ENCODE measurements at places on chromosomes 2 and 18.

GRCh38 chr2:208025814-208026184 is 472 bp upstream of the PLEKHM3 start:
- DNase-seq: no peak

DNA sequence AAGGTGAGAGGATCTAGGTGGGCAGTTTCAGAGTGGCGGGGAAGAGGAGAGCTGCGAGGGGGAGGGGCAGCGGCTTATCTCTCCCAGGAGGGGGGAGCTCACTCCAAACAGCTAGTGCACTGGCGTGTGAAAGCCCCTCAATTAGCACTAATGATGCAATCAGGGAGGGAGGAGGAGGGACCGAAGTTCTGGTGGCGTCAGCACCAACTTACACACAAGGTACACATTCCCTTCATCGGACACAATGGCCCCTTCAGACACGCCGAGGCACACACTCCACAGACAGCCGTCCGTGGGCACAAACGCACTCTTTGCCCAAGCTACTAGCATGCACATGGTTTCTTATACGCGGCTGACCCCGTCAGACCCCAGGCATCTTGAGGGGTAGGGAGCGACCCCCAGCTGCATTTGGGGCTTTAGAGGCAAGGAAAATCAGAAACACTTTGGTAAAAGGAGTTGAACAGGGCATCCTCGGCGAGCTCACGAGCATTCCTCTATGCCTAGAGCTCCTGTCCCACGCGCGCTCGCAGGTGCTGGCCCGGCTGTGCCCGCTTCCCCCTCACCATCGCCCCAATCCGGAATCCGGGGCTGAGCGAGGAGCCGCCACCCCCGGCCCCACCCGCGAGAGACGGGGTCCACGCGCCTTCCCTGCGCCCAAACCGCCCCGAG is 868 bp upstream of the PKDCC start:
- no peak for DNase-seq

DNA sequence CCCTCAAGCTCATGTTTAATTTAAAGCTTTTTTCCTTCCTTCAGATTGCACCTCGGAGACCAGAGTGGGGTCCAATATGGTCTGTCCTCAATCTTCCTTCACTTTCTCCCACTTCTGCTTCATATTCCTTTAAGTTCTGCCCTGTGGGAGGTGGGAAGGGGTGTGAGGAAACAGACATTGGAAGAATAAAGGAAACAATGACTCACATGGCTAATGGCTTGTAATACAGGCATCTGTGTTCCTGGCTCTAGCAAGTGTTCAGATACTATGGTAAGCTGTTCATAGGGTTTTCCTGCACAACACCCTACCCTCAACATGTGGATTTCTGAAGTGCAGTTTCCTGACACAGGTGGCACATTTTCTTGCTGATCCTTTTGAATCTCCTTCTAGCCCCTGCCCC is 209.5 kb downstream of the PIK3C3 start:
- no peak for DNase-seq

DNA sequence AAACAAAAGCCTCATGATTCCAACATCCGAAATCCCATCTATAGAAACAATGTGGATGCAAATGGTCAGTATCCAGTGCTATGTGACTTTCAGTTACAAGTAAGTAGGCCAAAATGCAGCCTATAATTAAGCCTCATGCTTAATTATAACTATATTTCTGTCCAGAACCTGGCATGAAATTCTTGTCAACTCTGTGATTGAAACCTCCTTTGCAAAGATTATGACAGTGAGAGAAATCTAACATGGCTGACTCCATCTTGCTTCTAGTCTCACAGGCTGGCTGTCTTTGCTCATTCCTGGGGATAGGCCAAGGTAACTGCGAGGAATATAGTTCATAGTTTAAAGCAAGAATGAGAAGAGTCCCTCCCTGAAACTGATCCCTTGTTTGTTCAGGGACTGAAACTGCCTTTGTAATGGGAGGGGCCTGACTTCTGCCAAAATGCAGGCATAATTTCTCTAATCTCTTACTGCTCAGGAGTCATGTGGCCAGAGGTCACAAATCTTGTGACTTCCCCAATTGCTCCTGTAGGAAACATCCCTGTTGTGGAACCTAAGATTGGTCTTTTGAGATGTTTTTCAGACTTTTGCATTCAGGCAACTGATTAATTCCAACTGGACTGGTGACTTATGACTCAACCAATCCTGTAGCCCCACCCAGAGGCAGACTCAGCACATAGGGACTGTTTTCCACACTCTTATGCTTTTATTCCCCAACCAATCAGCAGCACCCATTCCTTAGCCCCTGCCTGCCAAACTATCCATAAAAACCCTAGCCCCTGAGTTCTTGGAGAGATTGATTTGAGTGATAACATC is 84.5 kb upstream of the TLK1 start:
- DNase-seq: no peak

- no peak for DNase-seq
Measured at GRCh38 chr2:239716536-239717318, 308.4 kb downstream of the NDUFA10 start.

DNA sequence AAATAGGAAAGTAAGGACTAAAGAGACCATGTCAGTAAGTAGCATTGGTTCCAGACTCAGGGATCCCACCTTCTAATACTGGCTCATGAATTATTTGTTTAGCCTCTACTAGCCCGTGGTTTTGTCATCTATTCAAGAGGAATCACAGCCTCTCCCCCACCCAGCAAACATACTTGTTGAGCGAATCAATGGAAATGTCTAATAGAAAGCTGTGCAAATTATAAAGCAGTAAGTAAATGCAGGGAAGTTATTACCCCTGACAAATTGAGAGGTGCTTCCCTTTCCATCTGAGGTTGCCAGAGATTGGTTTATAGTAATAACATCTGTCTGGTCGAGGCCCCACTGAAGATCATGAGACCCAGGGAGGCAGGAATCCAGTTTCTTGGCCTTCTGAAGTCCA is 219.3 kb upstream of the OSR1 start:
- DNase-seq: no peak

DNA sequence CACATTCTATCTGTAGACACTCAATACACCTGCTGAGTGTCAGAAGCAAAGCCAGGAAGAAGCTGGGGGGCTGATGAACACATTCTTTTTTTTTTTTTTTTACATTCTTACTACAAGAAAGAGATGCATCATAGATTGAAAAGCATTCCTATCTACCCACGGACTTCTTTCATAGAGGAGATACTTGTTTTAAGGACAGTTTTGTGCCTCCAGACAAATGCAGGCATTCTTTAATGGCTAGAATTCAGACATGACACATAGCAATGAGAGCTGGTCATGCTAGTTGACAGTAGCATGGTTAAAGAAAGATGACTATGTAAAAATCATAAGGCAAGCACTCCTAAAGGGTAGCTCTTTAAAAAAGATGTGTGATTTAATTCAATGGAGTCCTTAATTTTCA is 110.2 kb downstream of the EPHA4 start:
- DNase-seq: no peak

DNA sequence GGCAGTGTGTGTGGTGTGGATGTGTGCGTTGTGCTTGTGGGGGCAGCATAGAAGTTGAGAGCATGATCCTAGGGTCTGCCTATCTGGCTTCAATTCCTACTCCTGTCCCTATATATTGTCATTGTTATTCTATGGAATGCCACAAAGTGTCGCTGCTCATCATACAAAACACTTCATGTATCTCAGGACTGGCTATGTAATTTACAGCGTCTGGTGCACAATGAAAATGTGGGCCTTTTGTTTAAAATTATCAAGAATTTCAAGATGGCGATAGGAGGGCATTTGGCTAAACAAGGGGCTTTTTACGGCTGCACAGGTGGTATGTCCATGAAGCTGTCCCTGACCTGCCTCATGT is 3.4 kb downstream of the SERPINB2 start:
- no peak for DNase-seq

DNA sequence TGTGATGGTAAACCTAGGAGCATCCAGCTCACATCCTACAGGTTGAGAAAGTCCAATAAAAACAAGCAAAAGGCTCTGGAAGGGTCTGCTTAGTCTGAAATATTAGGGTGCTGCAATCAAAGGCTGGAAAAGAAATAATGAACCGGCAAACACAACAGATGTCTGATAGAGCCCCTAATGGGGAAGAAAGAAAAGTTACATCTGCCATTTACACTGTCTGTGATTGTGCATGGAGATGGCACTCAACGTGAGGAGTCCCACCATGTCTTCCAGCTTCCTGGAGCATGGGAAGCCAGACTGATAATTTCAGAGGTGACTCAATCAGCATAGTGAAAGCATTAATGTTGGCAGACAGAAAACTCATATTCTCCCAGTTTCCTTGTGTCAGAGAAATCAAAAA is 307.8 kb downstream of the EPHA4 start:
- no peak for DNase-seq

GRCh38 chr2:71528749-71529148 is 75.4 kb downstream of the DYSF start:
- DNase-seq: no peak

- no peak for DNase-seq
Measured at GRCh38 chr18:26397019-26397418, 151.3 kb downstream of the KCTD1 start.

DNA sequence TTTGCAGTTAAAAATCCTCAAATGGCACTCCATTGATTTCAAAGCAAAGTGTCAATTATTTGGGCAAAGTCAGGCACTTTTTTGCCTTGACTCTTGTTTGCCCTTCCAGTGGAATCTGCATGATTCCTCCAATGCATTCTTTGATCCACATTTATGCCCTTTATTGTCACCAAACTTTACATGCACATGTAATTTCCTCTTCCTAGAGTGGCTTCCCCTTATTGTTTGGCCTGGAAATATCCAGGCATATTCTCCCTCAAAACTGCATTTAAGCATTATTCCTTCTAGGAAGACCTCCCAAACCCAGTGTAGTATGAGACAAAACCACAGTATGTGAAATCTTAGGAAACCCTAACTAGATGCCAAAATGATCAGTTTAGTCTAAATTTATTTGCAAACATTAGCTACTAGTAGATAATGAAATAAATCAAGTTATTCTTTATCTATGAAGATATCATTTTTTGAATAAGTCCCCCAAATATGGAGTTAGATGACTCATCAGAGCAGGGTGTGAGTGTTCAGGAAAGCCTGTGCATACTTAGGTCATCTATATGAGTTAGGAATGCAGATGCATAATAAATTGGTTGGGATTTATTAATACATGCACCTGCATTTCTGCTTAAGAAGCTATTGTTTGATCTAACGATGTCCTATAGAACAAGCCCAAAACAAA is 433.3 kb upstream of the TCF4 start:
- no peak for DNase-seq

GRCh38 chr2:100630473-100630977 is 67.7 kb downstream of the PDCL3 start:
- no peak for DNase-seq

DNA sequence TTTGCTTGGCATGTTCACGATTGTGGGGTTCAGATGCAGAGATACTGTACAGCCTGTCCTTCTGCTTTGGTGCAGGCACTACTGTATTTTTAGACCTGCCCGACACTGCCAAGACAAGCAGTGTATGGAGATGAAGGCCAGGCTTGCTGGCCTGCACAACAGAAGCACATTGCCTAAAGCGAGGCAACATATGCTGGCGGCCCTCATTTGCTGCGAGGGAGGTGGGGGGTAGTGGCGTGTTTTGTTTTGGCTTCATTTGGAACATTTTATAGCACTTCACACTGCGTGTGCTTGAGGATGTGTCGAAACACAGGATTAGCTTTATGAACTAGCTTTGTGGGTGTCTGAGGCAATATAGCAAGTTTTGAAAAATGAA is 27.0 kb downstream of the TMEM182 start:
- DNase-seq: no peak

GRCh38 chr18:35484034-35484433 is 13.7 kb downstream of the INO80C start:
- no peak for DNase-seq
